ENCODE measurements at places on chromosomes 2 and 18. TPM values are rescaled to one million over a fixed set of nuclear protein-coding genes. Genes with fewer than 3 reads are reported as not detected.

GRCh38 chr2:217279556-217279955, 419.7 kb upstream of the TNP1 start:
- no peak overlapping the region for H3K27ac ChIP-seq
- H3K4me3 ChIP-seq: no peak overlapping the region
- H3K36me3 ChIP-seq: no peaks in the 10 kb centered on the region
- no peaks in the 10 kb centered on the region for H3K4me1 ChIP-seq

DNA sequence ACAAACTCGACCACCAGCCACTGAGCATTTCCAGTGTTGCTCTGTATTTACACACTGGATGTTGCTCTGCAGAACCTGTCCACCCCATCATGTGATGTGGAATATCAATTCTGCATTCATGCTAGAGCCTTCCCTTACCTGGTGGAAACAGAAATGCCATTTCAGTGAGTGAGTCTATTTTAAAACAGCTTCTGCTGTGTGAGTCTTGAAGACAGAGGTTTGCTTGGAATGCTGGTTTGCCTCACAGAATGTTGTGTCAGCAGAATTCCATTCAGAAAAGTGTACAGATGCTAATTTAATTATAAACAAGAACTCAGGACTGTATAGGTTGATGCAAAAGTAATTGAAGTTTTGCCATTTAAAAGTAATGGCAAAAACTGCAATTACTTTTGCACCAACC, 118.3 kb downstream of the MAP3K20 start:
- no peak for DNase-seq
- peaks cover 4% of the 10 kb centered on the region for H3K36me3 ChIP-seq
- H3K27ac ChIP-seq: no peak overlapping the region
- no peaks in the 10 kb centered on the region for H3K27me3 ChIP-seq
- H3K4me3 ChIP-seq: no peak overlapping the region

- no peak overlapping the region for H3K4me3 ChIP-seq
- no peaks in the 10 kb centered on the region for H3K36me3 ChIP-seq
- no peak for DNase-seq
- no peaks in the 10 kb centered on the region for H3K27me3 ChIP-seq
- H3K4me1 ChIP-seq: peaks cover 11% of the 10 kb centered on the region
These were observed 17.9 kb upstream of the MSGN1 start for GRCh38 chr2:17798338-17798737.

GRCh38 chr2:797993-798392, 120.8 kb upstream of the TMEM18 start:
- no peak overlapping the region for H3K27ac ChIP-seq
- H3K4me1 ChIP-seq: no peaks in the 10 kb centered on the region
- H3K27me3 ChIP-seq: no peaks in the 10 kb centered on the region

GRCh38 chr18:3184275-3184963, 35.3 kb downstream of the MYOM1 start:
- H3K36me3 ChIP-seq: no peaks in the 10 kb centered on the region
- H3K4me1 ChIP-seq: no peaks in the 10 kb centered on the region
- H3K27ac ChIP-seq: no peak overlapping the region

Gene C2orf92
- total RNA-seq: 31.7 TPM

DNA sequence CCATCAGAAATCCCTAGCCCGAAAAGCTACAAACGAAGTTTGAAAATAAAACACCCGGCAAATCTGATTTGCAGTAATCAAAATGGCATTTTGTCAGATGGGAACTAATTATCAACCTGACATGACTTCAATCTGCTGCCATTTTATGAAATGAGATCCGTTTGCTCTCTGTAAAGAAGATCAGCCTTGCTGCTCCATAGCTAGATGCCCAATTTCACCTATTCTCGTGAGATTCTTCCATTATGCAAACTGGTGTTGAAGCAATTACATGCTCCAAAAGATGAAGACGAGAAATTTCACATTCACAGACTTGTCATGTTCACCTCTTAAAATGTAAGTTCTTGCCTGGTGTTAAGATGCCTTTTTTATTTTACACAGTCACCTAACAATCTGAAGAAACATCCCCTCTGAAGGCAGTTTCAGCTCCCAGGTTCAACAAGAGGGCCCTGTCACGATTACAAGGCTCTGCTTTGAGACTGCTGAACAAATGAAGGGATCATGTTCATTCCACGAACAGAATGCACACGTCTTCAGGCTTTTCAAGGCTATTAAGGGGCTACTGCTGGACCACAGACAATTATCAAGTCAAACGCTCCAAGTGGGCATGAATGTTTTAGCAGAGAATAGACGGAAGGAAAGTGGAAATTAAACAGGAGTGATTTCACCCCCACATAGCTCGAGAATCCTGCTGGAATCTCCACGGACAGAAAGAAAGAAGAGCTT, 172.6 kb upstream of the PID1 start:
- H3K4me3 ChIP-seq: no peak overlapping the region
- H3K4me1 ChIP-seq: peaks cover 8% of the 10 kb centered on the region
- H3K36me3 ChIP-seq: no peaks in the 10 kb centered on the region
- no peak overlapping the region for H3K27ac ChIP-seq
- no peaks in the 10 kb centered on the region for H3K27me3 ChIP-seq

GRCh38 chr2:152396763-152397162, 61.8 kb downstream of the FMNL2 start:
- H3K4me1 ChIP-seq: no peaks in the 10 kb centered on the region
- H3K4me3 ChIP-seq: no peak overlapping the region
- no peak overlapping the region for H3K27ac ChIP-seq
- H3K27me3 ChIP-seq: no peaks in the 10 kb centered on the region
- no peak for DNase-seq

Gene GAREM2
- total RNA-seq: 0.92 TPM
